ENCODE measurements at places on chromosomes 6 and 20.
A peak's percentile ranks its signal among the peaks of the same experiment; 100 is the strongest.

- no peak for DNase-seq
Measured at GRCh38 chr6:16635810-16636602, 125.3 kb downstream of the ATXN1 start.

DNA sequence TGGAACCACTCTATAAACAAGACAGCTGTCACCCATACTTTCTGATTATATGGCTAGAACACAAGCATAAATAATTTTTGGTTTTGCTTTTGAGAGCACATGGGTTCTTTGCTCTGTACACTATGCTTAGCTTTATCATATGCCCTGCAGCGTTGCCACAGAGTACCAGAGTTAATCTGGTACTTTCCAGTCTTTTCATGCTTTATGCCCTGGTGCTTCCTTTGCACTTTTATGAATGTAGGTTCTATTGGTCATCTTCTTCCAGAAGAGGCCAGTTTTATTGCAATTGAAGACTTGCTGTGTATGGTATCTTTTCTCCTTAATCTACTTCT lies 20.8 kb downstream of the SHLD1 start:
- DNase-seq, result no peak

GRCh38 chr6:7991536-7991935 lies 72.7 kb downstream of the BLOC1S5 start:
- no peak for DNase-seq

GRCh38 chr6:5905431-5906339 lies 101.0 kb downstream of the NRN1 start:
- no peak for DNase-seq

- DNase-seq, result no peak
Measured at GRCh38 chr6:162069995-162070394, 657.6 kb downstream of the PRKN start.

GRCh38 chr6:152721956-152722355 lies 24.3 kb downstream of the MYCT1 start:
- no peak for DNase-seq

- no peak for DNase-seq
Measured at GRCh38 chr6:111894951-111895350, 21.7 kb upstream of the FYN start.

DNA sequence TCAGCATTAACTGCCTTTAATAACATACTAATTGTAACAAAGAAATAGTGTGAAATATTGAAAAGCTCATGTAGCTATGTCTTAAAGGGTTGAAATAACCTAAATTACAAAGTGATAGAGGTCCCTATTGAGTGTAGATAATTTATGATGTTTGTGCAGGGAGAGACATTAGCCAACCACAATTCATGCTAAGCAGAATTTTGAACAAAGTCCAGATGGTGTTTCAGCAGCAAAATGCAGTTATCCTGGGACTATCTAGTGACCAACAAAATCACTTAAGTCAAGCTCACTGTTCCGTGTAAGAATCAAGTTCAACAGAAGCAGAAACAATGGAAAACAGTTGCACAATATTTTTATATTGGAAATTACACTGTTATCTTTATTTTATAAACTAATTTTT lies 218.5 kb downstream of the SIM1 start:
- no peak for DNase-seq

DNA sequence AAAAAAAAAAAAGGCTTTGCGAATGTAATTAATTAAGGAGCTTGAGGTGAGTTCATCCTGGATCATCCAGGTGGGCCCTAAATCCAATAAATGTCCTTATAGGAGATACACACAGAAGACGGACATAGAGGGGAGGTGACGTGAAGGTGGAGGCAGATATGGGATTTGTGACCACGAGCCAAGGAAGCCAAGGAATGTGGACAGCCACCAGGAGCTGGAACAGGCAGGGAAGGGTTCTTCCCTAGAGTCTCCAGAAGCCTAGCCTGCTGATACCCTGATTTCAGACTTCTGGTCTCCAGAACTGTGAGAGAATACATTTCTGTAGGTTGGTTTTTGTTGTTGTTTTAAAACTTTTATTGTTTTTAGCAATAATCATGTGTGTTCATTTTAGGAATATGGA lies 6.7 kb upstream of the ATRN start:
- no peak for DNase-seq

- DNase-seq, result no peak
Measured at GRCh38 chr6:137256350-137257103, 37.3 kb upstream of the IFNGR1 start.

GRCh38 chr6:48378884-48379407 lies 267.9 kb upstream of the PTCHD4 start:
- no peak for DNase-seq

DNA sequence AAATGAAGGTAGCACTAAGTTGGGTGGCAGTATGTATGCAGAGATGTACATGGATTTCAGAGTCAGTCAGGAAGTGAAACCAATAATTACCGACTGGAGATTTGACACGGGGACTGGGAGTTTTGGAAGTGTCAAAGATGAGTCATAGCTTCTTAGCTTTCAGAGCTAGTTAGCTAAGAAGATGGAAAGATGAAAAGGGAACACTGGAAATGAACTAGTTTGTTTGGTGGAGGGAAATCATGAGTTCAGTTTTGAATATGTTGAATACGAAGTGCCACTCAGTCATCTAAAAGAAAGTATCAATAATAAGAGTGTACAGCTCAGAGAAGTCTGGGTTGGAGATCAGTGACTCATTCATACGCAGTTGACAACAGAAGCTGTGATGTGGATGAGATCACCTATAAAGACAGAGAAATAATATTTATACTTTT lies 7.5 kb downstream of the ESF1 start:
- no peak for DNase-seq

DNA sequence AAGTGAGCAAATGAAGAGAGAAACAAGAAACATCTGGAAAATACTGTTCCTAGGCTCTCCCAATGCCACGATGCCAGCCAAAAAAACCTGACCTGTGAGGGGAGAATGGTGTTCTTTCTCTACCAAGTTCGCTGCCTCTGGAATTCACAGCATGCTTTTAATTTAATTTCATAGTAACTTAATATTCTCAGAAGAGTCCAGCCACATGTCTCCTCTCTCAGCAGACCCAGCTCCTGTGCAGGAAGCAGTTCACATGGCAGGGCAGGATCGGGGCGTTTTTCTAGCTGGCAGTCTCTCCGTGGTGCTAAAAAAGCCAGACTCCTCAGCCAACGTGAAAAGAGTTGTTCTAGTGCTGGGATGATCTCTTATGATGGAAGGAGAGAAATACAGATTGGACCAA lies 57.5 kb downstream of the BFSP1 start:
- DNase-seq, result no peak

- DNase-seq, result no peak
Measured at GRCh38 chr6:111600588-111601445, 4.9 kb downstream of the TRAF3IP2 start.

GRCh38 chr20:63073738-63074065 lies 66.9 kb upstream of the BHLHE23 start:
- DNase-seq, result no peak

DNA sequence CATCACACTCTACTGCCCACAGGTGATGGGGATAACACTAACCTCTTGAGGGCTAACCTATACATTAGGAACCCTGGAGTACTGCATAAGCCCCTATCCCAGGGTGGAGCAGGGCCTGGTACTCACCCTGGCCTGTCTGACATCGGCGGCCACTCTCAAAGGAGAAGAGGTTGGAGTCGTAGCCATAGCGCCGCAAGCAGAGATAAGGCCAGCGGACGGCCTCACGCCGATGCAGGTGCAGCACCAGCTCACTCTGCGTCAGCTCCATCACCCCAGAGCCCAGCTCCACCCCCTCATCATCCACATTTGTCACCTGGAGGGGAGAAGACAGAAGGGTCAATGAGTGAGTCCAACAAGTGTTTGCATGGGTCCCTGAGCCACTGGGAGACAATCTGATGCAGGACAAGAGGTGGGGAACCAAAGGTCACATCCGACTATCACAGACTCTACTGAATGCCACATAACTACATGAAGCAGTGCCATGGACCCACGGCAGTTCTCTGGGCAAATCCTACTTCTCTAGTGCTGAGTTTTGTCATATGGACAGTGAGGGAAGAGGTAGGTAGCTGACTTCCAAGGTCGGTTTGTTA lies 4.3 kb downstream of the FRS3 start:
- no peak for DNase-seq

DNA sequence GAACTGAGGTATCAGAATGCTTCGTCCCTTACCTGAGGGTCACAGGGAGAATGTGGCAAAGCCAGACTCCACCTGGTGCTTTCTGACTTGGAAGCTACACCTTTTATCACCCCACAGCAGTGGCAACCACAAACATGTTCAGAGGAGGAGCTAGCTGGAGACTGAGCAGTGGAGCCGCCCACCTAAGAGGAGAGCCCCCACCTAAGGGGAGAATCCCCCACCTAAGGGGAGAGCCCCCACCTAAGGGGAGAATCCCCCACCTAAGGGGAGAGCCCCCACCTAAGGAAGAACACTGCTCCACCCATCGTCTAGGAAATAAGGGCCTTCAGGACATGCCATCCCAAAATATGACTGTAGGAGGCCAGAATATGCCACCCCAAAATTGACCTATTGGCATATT lies 4.0 kb downstream of the SLC52A3 start:
- DNase-seq, result no peak

- DNase-seq, result peak; percentile 43
Measured at GRCh38 chr20:50110141-50111047, 2.6 kb downstream of the UBE2V1 start.

- no peak for DNase-seq
Measured at GRCh38 chr20:5980720-5981538, 30.5 kb downstream of the MCM8 start.

GRCh38 chr20:5967469-5967868 lies 17.0 kb downstream of the MCM8 start:
- DNase-seq, result no peak
